ENCODE measurements at places on chromosomes 3 and 15.

DNA sequence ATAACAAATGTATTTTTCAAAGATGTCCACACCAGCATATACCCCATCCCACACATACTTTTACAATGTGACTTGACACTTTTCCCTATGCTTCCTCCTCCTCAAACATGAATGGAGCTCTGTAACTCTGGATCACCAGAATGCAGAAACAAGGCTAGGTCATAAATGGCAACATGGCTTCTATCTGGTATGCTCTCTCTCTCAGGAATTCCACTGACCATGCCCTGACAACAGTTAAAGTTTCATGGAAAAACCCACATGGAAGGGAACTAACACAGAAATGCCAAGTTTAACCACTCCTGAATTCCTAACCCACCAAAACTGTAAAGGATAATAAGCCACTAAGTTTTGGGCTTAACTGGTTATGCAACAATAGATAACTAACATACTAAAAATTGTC, 19.9 kb downstream of the MYO9A start:
- no peak for DNase-seq

- DNase-seq: no peak
Measured at GRCh38 chr3:197149-197827, 725 bp downstream of the CHL1 start.

- DNase-seq: no peak
Measured at GRCh38 chr15:92128788-92129187, 264.9 kb upstream of the ST8SIA2 start.

- DNase-seq: no peak
Measured at GRCh38 chr3:175895731-175896130, 1036.6 kb downstream of the NAALADL2 start.

GRCh38 chr15:57432141-57432741, 55.9 kb downstream of the CGNL1 start:
- DNase-seq: no peak

- no peak for DNase-seq
Measured at GRCh38 chr3:119700920-119701734, 1.7 kb upstream of the CFAP91 start.

DNA sequence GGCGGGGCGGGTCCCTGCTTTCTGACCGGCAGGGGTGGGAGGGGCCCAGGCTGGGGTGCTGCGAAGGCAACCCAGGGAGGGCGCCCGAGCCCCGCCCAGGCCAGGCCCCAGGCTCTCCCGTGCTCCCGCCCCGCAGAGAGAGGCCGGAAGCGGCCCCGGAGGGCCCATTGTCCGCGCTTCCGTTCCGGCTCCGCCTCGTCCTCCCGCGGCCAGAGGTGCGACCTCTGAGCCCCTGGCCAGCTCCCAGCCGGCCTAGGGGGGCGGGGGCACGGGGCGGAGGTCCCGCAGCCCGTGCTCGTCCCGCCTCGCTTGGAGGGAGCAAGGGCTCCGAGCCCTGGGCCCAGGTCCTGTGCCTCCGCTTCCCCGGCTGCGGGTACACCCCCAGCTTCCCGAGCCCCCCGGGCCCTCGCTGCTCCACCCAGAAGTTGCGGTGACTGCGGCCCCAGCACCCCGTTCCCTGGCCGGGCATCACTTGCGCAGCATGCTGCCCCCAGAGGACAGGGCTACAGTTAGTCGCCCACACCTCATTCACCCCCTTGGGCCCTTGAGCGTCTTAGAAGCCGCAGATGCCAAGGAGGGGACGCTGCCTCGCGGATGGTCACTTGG, 20.4 kb upstream of the PLXND1 start:
- peak; percentile 64 for DNase-seq

- peak; percentile 51 for DNase-seq
Measured at GRCh38 chr15:88749699-88750098, 53.5 kb upstream of the ACAN start.

- DNase-seq: no peak
Measured at GRCh38 chr3:84224262-84224661, 734.5 kb upstream of the CADM2 start.

DNA sequence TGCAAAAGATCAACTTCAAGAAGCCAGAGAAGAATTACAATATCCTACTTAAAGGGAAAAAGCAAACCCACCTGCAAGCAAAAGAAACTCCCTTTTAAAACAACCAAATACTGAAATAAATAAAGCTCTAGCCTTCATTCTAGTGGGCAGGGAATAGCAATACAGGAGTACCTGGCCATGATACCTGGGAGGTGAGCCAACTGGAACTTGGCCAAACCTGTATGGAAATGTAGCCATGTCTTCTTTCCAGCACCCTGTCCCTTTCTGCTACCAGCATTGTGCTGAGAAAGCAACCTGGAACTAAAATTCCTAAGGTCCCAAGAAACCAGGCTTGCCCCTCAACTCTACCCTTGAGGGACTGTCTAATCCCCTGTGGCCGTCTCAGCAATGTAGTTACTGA, 530.0 kb downstream of the EPHB1 start:
- no peak for DNase-seq

DNA sequence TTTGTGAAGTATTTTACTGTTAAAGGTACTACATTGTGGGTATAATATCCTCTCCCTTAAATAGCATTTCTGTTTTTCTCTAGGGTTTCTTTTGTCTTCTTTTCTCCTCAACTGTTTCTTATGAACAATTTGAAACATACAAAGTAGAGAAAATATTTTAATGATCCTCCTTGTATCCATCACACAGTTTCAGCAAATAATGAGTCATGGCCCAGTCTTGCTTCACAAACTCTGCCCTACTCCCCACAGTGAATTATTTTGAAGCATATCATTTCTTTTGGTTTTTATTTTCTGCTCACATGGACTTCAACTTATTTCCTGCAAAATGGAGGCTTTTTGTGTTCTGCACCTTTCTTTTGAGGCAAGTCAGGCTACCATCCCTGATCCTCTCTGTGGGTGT, 6.1 kb upstream of the SCAANT1 start:
- no peak for DNase-seq

All from NAMALWA (cell line).